ENCODE measurements at places on chromosomes 6 and 20.

DNA sequence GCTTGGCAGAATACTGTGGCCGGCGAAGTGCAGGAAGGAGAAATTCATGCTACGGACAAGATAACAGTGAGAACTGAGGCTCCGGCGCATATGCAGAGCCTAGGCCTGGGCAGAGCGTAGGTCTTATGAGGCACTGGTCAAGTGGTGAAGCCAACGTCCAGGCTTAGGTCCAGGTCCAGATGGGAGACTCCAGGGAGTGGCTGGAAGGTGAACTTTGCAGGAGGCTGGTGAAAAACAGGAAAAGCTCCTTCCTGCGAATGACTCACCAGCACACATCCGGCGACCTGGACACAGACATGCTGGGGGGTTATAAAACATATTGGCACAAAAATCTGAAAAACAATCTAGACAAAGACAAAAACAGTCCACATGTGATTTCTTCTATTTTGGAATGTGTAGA is 15.4 kb downstream of the C6orf141 start:
- DNase-seq = peak; percentile 27

DNA sequence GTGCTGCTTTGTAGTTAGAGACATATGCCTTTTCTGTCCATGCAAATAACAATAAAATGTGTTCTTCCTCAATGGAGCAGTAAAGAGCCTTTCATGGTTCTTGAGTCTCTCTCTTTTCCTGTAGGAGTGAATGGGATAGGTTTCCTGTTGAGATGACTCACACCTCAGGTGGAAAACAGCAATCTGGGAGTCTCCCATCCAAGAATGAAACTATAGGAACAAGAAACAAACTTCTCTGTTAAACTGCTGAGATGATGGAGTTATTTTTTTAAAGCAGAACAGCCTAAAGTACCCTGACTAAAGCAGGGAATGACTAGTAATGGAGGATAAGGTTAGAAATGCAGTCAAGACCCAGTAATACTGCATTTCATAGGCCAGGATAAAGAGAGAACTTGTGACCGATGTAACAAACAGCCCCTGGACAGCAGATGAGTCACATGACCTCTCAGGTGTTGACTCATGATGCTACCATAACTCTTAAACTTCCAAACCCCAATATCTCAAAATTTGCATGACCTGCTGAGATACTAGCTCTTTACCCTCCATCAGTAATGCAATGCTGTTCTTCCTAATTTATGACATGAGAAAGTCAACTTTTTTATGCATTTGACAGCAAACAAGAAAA is 548.9 kb downstream of the CBLN4 start:
- DNase-seq = no peak

GRCh38 chr6:129331450-129332138 is 378.4 kb downstream of the ARHGAP18 start:
- no peak for DNase-seq

DNA sequence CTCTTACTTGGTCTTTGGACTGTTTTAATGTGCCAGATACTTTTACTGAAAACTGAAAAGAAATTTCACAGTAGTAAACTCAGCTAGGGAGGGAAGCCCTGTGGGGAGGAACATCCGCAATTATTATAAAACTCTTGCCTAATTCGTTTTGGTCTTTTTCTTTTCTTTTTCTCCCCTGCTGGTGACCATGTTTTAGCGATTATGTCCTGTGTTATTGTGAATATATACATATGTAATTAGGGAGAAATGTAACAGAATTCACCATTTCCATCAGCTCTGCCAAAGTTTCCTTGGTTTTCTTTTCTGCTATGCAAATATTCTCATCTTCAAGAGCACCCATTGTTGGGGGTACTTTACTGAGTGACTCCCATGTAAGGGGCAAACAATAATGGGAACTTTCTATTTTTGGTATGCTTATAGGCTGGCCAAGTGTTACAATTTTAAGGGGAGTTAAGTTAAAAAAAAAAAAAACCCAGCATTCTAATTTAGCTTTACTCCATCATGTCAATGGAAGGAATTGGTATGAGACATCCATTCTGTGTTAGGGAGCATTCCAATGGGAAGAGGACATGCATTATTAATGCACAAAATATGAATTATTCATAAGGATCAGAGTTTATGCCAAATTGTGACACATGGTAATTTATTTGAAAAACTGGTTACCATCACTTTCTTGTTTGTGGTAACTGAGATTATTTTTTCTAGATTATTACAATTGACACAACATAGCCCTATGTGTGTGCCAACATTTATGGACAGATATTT is 2.0 kb downstream of the DOK5 start:
- DNase-seq = no peak

- DNase-seq = no peak
These were observed 11.0 kb downstream of the ALDH8A1 start for GRCh38 chr6:134938896-134939295.

DNA sequence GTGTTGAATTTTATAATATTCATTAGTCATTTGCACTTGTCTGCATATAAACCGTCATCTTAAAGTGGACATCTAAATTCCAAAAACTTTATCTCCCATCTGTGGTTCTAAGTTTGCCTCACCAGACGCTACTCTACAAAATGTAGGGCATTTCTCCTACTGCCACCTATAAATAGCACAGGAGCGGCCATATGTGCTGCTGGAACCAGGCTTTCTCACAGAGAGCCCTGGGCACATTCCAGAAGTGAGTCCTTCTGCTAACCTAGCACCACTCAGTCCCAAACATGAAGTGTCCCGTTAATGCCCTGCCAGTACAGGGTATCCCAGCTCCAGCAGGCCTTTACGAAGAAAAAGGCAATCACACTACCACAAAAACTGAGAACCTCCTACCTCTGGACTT is 153.7 kb downstream of the TMEM242 start:
- DNase-seq = peak; percentile 34

GRCh38 chr6:7786214-7786661 is 60.3 kb downstream of the BMP6 start:
- no peak for DNase-seq

GRCh38 chr6:169827290-169827717 is 75.9 kb downstream of the ERMARD start:
- DNase-seq = no peak

DNA sequence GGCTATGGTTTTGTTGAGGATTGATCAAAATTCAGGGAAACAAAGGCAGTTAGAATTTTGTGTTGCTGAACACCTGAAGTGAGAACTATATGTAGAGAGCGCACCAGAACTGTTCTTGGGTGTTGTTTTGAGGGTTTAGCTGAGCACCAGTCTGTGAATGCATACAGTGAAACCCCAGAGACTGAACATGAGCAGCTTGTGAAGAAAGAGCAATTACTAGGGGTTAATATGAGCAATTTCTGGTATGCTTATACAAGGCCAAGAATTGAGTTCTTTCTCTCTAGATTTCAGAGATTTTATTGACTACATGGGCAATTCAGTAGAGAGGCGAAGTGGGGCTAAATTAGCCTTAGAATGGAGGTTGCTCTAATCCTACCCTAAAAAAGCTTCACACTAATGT is 93.9 kb downstream of the CD2AP start:
- DNase-seq = no peak

- peak; percentile 14 for DNase-seq
These were observed 67.2 kb downstream of the TCP11 start for GRCh38 chr6:35073766-35074471.

DNA sequence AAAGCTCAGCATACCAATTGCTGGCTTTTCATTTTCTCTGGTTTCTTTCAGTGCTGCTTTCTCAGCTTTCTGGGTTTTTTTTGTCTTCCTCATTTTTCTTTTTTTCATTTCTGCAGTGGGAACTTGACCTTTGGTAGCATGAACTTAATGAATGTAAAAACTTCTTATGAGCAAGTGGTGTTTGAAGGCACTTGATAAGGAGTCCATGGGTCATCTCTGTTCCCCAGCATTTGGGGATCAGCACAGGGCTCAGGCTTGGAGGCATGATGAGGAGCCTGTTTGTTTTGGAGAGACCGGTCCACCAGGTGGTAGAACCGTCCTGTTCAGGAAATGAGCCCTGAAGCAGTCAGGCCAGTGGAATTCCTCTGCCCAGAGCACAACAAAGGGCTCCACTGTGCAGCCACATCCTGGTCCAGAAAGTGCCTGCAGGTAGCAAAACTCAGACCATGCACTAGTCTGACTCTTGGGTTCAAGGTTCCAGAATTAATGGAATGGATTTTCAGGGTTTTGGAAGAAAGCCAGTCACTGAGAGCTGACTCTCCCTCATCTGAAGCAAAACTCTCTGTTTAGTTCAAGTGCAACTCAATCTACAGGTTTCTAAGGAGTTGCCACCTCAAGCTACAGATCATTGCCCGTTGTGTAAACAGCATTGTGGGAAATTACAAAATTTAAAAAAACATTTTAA is 52.3 kb upstream of the ADGRF1 start:
- DNase-seq = no peak

DNA sequence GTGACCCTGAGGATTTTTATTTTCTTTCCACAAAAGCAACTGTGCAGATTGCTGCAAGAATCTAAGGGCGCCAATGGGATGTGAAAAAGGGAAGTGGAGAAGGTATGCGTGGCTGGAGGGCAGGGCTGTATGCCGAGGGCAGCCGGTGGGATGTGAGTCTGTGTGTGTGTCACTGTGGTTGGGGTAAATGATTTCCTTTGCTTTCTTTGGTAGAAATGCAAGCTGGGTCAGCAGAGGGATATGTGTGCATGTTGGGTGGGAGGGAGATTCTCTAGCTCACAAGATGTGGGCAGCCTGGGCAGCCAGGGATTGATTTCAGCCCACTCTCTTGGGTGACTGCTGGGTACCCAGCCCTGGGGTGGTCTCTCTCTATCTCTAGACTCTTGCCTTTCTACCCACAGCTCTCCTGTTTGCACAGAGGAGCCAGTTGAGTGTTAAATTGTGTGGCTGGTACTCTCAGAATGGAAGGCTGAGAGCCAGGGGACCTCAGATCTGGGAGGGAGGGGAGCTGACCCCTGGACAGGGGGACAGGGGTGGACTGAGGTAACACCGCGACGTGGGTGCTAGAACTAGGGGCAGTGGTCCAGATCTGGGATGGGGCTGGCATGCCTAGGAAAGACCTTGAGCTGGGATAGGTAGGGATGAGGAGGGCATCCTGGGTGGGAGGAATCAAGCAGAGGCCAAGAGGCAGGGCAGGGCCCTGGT is 136.8 kb upstream of the RNF24 start:
- DNase-seq = no peak

DNA sequence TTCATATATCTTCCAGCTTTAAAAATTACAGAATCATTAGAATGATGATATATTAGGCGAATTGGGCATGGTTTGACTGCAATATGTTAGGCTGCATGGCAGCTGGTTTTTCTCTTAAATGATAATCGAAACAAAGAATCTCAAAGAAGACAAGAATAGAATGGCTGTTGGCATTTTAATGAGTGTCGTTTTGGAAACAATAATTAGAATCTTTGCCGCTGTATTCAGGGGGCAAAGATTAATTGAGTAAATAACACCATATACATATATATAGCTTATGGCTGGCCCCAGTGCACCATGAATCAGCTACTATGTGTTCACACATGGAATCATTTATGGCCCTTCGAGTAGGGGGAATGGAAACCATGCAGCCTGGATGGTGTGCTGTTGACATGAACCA is 216.2 kb downstream of the RNF144B start:
- no peak for DNase-seq

GRCh38 chr6:104860221-104860620 is 502 bp upstream of the HACE1 start:
- no peak for DNase-seq

DNA sequence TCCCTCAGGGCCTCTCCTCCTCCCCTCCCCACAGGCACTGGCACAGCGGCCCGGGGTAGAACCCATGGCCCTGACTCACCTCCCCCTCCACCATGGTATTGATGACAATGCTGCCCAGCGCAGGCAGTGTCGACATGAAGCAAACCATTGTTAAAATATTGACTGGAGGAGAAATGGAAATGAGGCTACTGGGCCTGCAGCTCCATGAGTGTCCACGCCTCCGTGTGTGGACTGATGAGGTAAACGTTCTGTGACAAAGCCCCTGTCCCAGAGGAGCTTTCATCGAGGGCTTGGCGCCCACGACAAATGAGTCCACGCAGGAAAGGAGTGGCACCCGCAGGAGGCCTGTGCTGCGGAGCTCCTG is 402.7 kb downstream of the TAF4 start:
- DNase-seq = no peak

- no peak for DNase-seq
These were observed 63.9 kb downstream of the FAM120B start for GRCh38 chr6:170370416-170370815.

- DNase-seq = no peak
These were observed 27.5 kb upstream of the AFDN start for GRCh38 chr6:167799033-167799821.

DNA sequence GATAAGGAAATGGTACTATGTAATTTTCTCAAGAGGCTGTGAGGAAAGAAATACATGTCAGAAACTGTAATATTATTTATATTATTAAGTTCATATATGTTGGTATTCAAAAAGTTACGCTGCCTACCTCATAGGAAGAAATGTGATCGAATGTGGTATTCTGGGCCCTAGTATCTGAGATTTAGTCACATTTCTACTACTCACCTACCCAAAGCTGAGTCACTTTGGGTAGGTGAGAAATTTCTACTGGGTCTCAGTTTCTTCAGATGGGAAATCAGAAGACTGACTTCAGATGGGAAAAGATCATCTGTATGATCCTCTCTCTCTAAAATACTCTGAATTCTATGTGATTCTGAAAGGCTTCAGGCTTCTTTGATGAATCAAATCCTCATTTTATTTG is 411.0 kb downstream of the SYNE1 start:
- DNase-seq = no peak

DNA sequence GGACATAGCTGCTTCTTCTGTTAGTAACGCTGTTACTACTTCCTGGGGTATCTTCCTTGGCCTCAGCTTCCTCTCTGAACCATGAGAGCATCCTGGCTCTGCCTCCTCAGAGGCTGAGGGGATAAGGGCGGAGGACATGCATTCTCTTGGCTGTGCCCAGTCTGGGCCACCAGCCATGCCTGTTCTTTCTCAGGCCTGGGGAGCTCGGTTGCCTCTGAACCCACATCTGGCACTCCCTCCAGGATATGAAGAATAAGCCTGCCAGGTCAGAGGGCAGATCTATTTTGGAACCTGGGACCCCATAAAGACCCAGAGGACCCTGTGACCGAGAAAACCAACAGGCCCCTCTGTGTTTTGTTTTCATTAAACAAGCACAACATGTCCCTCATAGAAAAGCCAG is 6.6 kb upstream of the ANGPT4 start:
- no peak for DNase-seq

DNA sequence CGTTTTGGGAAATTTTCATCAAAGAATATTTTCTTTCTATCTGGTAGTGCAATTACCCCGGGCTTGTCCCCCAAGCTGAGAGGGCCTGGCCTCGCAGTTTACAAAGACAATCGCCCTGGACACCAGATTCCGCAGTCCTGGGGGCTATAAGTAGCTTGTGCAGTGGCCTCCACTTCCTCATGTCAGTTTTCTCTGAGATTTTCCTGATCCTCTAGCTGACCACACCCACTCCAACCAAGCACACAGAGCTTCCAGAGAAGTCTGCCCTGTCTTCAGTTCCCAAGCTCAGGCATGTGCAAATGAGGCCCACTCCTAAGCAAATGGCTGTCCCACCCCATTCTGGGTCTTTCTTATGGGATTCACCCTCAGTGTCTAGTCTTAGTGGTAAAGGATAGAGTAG is 245.3 kb downstream of the MAFB start:
- DNase-seq = no peak

- no peak for DNase-seq
These were observed 541.2 kb downstream of the QKI start for GRCh38 chr6:163955756-163956155.

GRCh38 chr6:83215131-83216047 is 22.2 kb downstream of the RWDD2A start:
- DNase-seq = peak; percentile 66
